ENCODE measurements at places on chromosomes 4 and X.

DNA sequence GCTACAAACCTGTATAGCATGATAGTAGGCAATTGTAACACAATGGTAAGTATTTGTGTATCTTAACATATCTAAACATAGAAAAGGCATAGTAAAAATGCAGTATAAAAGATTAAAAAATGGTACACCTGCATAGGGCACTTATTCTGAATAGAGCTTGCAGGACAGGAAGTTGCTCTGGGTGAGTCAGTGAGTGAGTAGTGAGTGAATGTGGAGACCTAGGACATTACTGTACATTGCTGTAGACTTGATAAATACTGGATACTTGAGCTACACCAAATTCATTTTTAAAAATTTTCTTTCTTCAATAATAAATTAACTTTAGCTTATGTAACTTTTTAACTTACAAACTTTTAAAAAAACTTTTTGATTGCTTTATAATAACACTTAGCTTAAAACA, 68.2 kb upstream of the MAML3 start:
- peak; percentile 43 for DNase-seq

DNA sequence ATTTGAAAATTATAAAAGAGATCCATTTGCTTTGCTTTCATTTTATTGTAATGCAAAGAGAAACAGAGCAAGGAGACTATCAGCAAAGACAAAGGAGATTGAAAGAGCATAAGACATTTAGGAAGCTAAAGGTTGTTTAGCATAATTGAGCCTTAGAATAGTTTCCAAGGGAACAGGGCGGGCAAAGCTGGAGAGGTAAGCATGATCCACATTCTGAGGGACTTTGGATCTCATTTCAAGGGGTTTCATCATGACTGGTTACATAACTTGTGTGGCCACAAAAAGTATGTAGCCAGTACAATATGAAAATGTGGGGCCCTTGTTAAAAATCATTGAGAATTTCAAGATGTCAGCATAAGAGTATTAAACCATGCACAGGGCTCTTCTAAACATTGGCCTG, 406.5 kb downstream of the RPA4 start:
- no peak for DNase-seq

DNA sequence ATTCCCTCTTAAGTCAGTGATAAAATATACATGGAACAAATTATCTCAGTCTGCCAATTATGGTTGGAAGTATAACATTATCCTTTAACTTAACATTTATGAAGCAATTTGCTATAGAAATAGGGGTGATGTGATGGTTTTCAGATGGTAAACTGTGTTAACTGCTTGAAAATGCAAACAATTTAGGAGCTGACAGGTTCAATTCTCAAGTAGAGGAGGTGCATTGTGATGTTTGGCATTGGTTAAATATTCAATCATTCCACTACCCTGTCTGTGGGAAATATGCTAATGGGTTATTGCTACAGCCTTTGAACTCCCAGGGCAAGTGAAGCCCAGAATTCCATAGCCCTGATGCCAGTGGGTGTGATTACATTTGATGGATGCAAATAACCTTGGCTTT, 243.4 kb upstream of the GK2 start:
- DNase-seq = no peak

GRCh38 chr4:29047341-29048041, 1672.7 kb upstream of the PCDH7 start:
- DNase-seq = no peak

DNA sequence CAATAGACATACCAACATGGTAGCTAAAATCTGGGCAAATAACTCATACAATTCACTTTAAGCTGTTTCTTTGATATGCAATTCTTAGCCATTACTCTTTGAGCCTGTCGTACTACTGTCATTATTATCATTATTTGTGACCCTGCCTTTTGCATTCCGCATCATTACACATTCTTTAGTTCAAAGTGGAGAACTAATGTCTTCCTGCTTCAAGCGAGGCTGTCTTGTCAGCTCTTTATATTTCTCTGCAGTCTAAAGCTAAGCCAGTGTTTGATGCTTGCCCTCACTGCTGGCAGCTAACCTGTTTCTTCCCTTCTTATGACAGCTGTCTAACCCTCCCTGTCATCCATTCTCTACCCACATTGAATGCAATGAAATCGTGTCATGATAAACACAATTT, 186.8 kb downstream of the FAT4 start:
- DNase-seq = no peak

DNA sequence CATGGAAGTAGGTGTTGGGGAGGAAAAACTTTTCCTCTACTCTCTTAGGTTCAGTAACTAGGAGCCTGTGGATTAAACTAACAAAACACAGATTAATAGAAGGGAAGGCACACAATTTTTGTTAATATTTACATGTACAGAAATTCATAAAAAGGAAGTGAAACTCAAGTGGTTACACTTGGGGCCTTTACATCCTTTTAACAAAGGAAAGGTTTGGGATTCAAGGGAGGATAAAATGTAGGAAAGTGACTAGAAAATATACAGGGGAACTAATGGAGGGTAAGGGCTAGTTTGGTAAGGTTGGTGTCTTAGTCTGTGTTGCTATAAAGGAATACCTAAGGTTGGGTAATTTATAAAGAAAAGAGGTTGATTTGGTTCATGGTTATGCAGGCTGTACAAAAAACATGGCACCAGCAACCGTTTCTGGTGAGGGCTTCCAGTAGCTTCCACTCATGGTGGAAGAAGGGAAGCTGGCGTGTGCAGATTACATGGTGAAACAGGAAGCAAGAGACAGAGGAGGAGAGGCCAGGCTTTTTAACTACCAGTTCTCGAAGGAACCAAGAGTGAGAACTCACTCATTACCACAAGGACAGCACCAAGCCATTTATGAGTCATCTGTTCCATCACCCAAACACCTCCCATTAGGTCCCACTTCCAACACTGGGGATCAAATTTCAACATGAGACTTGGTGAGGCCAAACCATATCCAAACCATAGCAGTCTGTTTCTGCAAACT, 124.4 kb downstream of the CHRDL1 start:
- DNase-seq = peak; percentile 34

- peak; percentile 38 for DNase-seq
These were observed 152.0 kb upstream of the USP9X start for GRCh38 chrX:40933132-40933705.

- DNase-seq = peak; percentile 82
These were observed 31.6 kb upstream of the CT47C1 start for GRCh38 chrX:119041175-119041574.

- DNase-seq = no peak
These were observed 211.5 kb upstream of the DDX53 start for GRCh38 chrX:22788221-22788620.

DNA sequence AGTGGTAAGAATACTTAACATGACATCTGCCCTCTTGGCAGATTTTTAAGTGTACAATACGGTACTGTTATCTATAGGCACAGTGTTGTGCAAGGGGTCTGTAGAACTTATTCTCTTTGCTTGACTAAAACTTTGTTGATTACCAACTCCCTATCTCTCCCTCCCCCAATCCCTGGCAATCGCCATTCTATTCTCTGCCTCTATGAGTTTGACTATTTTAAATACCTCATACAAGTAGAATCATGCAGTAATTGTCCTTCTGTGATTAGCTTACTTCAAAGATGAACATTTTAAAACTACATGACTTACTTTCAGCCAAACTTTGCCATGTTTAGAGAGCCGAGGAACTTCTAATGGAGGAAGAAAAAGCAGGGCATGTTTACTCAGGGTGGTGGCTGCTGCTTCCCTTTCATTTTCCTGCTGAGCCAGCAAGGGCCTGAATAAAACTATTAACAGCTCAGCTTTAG, 62.4 kb downstream of the APOO start:
- no peak for DNase-seq

GRCh38 chr4:65019775-65020174, 610.5 kb upstream of the TECRL start:
- no peak for DNase-seq

GRCh38 chr4:145663194-145663593, 16.8 kb upstream of the C4orf51 start:
- no peak for DNase-seq

DNA sequence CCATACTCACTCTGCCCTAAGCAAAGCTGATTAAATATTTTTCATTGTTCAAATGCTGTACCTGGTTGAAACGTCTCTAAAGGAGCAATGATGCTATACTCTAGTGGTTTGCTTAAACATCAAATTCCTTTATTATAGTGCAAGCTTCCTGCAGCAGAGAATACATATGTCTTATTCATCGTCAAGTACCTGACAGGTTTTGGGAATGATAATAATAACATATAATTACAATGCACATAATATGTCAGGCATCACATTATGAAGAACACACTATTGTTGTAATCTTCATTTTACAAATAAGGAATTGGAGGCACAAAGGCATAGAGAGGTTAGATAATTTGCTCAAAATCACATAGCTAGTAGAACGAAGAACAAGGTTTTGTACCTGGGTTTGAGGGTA, 151.6 kb downstream of the GRIA2 start:
- DNase-seq = no peak

GRCh38 chr4:7365462-7366179, 69.1 kb downstream of the PSAPL1 start:
- DNase-seq = no peak

GRCh38 chr4:142961866-142962265, 115.8 kb upstream of the INPP4B start:
- DNase-seq = no peak

- no peak for DNase-seq
These were observed 16.2 kb downstream of the HPF1 start for GRCh38 chr4:169741569-169741968.

DNA sequence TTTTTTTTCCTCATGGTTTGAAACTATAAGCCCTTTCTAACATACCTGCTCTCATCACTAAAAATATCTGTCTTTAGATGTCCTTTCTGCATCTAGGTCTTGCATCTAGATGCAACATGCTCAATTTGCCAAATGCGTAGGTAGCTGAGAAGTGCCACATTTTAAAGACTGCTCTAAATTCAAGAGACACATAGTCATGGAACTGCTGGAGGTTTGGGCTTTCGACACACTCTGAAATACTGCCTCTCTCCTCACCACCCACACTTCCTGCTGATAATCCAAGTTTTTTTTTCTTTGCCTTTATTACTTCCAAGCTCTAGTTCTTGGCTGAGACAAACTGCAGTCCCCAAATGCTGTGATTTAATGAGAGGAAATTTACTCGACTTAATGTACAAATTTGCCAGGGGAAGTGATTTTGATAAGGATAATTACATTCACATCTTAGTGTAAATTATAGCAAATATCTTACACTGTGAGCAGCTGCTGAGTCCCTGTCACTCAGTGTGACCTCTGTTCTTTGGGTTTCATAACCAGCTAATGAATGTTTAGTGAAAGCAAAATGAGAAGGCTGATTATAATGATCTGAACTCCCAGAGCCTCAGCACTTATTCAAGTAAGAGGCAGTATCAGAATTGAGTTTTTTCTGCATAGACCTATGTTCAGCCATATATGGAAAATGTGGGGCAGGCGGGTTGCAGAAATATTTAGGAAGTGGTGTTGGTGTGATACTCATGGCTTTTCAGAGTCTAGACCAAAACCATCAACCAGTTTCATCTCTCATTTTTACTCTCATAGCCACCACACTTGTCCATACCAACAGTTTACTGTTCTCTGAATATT, 31.3 kb downstream of the DRD5 start:
- DNase-seq = no peak

DNA sequence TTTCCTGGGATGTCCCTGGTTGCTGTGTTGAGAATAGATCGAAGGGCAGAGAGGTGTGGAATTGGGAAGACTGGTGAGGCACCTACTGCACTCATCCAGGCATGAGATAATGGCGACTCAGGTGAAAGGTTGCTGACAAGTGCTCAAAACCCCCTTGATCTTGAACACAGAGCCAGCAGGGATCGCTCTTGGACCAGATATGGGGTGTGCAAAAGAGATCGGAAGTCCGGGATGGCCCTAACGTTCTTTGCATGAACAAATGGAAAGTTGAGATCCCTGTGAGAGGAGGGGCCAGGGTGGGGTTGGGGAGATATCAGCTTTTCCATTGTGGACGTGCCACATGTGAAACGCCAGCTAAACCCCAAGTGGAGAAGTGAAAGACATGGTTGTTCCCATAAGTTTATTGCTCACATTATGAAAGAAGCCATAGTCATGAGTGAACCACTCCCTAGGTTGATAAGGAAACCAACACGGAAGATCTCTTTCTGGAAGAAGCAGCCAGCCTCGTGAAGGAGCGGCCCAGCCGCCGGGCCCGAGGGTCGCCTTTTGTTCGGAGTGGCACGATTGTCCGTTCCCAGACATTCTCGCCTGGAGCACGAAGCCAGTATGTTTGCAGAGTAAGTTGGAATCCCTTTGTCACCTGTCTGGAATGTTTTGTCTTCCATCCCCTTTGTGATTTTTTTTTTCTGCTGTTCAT, 22.6 kb upstream of the CLCN4 start:
- DNase-seq = no peak

- DNase-seq = no peak
These were observed 16.0 kb downstream of the TNMD start for GRCh38 chrX:100600758-100601157.

- no peak for DNase-seq
These were observed 64.4 kb downstream of the DDX60L start for GRCh38 chr4:168415911-168416310.

DNA sequence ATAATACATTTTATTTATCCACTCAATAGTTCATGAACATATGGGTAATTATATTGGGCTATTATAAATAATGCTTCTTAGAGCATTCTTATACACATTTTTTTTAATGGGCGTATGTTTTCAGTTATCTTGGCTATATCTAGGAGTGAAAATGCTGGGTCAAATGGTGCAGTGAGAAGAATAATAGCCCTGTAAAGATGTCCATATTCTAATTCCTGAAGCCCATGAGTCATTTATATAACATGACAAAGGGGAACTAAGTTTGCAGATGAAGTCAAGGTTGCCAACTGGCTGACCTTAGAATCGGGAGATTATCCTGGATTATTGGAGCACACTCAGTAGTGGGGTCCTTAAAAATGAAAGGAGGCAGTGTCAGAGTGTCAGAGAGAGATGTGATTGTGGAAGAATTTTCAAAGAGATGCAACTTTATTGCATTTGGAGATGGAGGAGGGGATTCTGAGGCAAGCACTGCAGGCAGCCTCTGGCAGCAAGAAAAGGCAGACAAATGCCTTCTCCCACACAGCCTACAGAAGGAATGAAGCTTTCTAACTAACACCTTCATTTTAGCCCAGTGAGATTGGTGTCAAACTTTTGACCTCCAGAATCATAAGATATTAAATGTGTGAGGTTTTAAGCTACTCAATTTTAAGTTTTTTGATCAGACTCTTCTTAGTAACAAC, 106.1 kb upstream of the HS3ST1 start:
- no peak for DNase-seq

- no peak for DNase-seq
These were observed 47.9 kb upstream of the PACRGL start for GRCh38 chr4:20652226-20652885.

DNA sequence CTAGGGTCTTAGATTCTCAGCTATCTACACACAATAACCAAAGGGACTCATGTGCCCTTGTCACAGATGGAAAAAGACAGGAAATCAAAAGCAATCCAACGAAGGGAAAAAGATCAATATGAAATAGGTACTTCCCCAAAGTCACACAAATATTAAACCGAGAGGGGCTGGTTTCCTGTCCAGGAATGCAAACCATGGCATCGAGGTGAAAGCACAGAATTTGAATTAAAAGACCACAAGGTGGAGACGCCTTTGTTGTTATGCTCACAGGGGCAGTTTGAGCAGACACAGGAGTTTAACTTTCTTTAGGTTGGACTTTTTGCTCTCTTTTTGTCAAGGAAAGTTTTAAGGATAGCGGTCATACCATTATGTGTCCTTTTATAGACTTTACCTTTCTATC, 14.3 kb downstream of the H2BW1 start:
- no peak for DNase-seq

Data from HCEC 1CT (cell line).